ENCODE measurements at places on chromosomes 12 and 14.

GRCh38 chr12:52258335-52258901 lies 16.0 kb upstream of the KRT86 start:
- no peak for DNase-seq

GRCh38 chr12:48782457-48783395 lies 6.2 kb downstream of the ADCY6 start:
- no peak for DNase-seq

- no peak for DNase-seq
Observed at GRCh38 chr12:126271159-126271558, 1205.9 kb downstream of the AACS start.

- DNase-seq = no peak
Observed at GRCh38 chr12:6779708-6780432, 7.5 kb downstream of the LAG3 start.

DNA sequence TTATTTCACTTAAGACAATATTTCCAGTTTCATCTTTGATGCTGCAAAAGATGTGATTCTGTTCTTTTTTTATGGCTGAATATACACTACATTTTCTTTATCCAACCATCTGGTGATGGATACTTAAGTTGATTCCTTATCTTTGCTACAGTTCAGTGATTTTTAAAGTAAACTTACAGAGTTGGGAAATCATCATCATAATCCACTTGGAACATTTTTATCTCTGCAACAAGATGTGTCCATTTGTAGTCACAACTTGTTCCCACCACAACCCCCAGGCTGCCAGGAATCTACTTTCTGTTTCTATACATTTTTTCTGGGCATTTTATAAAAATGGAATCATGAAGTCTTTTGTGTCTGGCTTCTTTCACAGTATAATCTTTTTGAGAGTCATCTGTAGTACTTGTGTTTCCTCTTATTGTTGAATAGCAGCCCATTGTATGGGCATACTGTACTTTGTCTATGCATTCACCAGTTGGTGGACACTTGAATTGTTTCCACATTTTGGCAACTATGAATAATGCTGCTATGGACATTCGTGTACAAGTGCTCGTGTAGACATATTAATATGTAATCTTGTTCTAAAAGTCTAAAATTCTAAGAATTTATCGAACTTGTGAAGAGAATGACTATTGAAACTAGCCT lies 212.5 kb upstream of the DDHD1 start:
- DNase-seq = no peak

DNA sequence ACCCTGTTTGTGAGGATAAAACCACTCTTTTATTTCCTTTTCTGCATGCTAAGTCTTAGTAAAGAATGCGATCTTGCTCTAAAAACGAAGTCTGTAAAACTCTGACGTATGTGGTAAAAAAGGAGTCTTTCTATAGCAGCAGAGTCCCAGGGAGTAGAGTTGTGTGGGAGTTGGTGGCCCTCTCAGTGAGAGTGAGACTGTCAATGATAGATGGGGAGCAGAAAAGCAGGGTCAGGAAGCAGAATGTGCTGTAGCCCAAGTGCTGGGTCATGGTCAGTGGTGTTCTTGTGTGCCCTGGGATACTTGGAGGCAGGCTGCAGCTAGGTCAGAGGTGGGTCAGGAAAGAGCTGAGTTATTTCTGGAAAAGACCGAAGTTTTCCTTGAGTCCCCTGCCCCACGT lies 20.3 kb upstream of the GPR33 start:
- no peak for DNase-seq

DNA sequence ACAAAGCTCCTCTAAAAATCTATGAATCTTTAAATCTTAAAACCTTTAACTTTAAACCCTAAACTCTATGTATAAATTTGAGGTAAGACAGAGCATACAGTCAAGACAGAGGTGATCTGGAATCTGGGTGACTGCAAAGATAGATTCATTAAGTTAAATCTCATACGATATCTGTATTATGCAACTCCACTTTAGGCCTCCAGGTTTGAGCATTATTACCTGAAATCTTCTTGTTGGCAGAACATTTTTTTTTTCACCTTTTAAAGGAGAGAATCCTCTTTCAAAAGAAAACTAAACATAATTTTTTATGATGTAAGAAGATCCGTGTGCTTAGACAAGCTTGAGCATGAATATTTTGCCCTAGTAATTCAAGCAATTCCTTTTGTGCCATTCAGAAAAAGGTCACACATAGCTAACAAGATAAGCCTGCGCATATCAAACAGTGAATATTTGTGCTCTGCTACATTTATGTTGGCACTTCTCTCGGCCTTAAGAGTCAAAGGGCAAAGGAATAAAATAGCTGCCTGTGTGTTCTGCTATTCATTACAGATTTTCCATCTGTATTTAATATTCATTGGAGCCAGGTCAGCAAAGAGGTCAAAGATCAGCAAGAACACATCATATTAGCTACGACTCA lies 163.3 kb downstream of the TMTC3 start:
- no peak for DNase-seq

- no peak for DNase-seq
Observed at GRCh38 chr14:96304956-96305355, 48.9 kb downstream of the BDKRB1 start.

DNA sequence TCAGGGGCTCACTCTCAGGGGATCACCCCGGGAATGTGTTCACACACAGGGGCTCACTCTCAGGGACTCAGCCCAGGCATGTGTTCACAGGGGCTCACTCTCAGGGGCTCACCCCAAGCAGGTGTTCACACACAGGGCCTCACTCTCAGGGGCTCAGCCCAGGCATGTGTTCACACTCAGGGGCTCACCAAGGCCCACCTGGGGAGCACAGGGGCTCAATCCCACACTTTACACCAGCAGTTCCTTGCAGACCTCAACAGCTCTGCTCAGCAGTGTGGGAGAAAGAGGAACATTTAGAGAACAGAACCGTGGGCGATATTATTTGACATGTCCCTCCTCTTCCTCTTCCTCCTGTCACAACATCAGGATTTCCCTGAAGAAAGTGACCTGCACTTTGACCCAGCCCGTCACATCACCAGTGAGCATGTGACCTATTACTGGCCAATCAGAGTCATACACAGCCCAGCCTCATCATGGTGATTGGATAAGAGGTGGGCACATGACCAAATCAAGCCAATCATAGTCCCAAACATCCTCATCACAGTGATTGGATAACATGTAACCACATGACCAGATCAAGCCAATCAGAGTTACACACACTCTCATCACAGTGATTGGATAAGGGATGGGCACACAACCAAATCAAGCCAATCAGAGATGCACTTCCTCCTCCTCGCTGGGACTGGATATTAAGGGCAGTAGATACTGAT lies 359.4 kb upstream of the SFSWAP start:
- DNase-seq = no peak

DNA sequence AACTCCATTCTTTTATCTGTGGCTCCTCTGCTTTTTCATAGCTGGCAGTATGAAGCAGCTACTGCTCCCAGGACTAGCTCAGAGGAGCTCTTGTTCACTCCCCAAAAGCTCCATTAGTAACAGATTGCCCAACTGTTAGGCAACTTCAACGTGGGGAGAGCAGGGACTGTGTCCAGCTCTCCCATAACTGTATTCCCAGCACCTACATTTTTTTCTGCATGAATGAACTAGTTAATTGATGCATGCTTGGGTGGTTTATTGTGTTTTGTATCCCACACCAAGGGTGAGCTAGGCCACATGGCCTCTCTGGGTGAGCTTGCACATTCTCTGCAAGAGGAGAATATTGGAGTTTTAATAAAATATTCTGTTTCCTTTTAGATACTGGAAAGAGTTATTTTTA lies 15.2 kb downstream of the STON2 start:
- DNase-seq = no peak

DNA sequence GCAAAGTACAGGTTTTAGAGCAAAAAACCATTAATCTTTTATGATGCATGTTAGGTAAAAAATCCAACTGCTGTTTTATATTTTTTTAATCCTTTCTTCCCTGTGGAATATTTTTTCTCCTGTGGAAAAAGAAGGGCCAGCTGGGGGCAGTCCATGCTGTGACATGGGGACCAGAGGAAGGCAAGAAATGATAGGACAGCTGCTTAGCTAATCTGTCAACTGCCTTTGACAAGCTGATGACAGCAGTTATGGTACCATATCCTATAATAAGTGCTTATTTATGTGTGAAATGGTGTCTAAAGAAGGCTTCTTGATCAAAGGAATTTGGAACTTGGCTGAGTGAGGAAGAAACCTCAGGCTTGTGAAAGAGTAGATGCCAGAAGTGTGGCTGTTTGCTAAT lies 452.4 kb upstream of the NOVA1 start:
- no peak for DNase-seq

DNA sequence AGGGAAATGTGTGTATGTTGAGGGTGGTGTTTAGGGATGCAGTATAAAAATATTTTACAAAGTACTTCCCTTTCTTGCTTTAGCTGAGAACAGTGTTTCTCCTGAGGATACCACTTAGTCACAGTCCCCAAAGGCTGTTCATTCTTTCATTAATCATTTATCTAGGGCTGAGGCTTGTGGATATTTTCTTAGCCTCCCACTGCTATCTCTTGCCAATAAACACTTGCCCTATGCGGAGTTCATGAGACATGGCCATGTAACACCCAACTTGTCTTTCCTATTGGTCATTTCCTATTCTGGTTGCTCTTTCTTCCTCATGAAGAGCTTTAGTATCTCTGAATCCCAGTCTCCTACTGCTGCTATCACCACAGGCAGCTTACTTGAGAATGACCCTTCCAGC lies 75.1 kb downstream of the ETNK1 start:
- DNase-seq = no peak

- DNase-seq = peak; percentile 61
Observed at GRCh38 chr12:27940756-27941402, 31.7 kb downstream of the PTHLH start.

DNA sequence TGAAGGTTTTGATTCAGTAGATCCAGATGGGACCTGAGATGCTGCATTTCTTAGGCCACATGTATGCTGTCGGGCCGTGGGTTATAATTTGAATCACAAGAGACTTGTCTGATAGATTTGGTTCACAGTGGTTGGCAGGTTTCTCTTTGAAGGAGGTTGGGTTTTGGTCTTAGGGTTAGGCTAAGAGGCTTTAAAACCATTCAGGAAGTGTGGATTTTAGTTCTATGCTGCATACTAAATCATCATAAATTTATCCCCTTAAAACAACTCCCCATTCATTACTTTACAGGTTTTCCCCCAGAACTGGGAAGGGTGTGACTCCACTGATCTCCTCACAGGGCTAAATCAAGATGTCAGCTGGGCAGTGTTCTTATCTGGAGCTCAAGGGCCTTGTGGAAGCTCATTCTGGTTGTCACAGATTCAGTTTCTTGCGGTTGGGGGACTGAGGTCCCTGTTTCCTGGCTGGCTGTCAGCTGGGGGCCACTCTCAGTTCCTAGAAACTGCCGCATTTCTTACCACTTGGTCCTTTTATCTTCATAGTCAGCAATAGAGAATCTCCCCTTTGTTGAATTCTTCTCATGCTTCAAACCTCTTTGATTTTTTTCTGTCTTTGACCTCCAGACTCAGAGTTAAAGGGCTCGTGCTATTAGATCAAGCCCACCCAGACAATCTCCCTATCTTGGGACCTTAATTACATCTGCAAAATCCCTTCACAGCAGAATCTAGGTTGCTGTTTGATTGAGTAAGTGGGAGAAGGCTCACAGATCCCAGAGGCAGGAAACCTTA lies 20.6 kb upstream of the PCNX1 start:
- no peak for DNase-seq

DNA sequence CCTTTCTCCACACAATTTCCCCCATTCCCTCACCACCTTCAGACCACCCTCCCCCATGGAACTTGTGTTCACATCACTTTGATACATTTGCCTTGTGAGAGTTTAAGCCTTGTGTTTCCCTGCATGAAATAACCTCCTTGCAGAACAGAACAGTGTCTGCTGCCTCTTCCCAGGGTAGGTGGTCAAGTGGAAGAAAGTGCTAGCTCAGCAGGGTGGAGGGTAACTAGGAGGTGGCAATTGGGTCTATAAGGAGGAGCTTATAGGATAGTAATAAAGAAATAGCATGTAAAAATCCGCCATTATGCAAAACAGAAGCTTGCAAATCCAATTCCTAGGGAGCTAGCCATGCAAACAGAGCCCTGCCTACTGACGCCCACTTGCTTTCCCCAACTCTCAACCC lies 13.9 kb upstream of the KRT8 start:
- no peak for DNase-seq

DNA sequence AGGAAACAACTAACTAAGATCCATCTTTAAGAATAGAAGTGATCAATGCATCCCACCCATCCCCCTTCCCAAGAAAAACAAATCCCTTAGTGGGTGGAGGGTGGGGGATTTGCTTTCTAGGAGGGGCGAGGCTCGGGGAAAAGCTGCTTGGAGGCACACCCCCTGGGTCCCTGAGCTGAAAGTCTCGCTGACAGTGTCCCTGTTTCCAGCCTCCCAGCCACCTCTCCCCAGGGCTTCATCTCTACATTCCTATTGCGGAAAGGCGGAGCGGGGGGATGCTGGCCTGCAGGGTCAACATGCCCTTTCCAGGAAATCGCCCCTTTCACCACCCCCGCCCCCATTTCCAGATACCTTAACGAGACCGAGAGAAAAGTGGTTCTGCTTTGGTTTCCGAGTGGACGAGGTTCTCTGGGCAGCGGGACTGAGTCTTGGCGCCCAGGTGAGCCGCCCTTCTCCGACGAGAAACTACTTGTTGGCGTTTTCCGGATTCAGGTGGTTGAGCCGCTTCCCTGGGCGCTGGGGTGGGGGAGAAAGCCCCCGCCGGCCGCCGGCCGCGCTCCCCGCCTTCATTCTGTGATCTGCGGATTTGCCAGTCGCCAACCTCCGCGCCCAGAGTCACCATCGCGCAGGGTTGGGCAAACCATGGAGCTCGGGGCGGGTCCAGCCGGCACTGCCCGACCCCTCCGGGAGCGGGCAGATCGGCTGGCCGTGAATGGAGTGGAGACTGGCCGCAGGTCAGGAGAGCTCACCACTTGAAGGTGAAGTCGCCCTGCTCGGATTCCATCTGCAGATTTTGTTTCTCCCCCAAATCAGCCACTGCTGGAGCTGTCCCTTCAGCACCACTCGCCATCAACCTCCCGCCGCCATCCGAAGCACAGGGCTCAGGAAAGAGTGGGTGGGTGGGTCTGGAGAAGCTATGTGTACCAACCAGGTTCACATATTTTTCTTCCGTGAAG lies 505 bp downstream of the KCNC2 start:
- no peak for DNase-seq

GRCh38 chr12:30457621-30458289 lies 237.9 kb downstream of the IPO8 start:
- DNase-seq = no peak

GRCh38 chr14:103514596-103515421 lies 7.8 kb downstream of the CKB start:
- DNase-seq = no peak

DNA sequence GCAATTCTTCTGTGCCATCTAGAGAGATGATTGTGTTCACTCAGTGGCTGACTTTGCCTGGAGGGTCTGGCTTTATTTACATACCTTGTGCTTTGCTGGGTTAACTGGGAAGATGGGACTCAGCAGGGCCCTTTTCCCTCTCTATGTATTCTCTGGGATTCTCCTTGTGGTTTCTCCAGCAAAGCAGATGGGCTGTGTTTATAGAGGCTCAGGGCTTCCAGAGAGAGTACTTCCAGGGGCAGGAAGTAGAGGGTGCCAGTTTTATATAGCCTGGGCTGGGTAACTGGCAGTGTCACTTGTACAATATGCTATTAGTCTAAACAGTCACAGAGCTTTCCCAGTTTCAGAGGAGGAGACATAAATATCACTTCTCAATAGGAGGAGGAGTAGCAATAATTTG lies 509.9 kb downstream of the DIO2 start:
- DNase-seq = no peak
